CD8-positive, alpha-beta memory T cell (primary cell): ENCODE measurements at places on chromosomes 11 and 22. TPM values are rescaled to one million over a fixed set of nuclear protein-coding genes. Genes with fewer than 3 reads are reported as not detected.

DNA sequence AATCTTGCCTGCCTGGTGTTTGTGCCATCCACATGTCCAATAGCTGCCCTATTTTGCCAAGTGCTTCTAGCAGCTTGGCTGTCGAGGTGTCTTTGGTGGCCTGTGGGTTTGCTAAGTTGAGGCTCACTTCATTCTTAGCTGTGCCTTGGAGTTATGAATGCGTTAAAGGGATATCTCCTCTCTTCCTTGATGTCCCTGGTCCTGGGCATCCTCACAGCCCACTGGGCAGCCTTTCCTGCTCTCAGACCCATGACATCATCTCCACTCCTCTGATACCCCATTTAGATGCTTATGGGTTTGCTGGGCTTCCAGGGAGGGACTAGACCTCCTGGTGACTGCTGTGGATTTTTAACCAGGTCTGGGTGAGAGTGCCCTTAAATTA lies 1.3 kb downstream of the LDLRAD3 start:
- DNase-seq = no peak

DNA sequence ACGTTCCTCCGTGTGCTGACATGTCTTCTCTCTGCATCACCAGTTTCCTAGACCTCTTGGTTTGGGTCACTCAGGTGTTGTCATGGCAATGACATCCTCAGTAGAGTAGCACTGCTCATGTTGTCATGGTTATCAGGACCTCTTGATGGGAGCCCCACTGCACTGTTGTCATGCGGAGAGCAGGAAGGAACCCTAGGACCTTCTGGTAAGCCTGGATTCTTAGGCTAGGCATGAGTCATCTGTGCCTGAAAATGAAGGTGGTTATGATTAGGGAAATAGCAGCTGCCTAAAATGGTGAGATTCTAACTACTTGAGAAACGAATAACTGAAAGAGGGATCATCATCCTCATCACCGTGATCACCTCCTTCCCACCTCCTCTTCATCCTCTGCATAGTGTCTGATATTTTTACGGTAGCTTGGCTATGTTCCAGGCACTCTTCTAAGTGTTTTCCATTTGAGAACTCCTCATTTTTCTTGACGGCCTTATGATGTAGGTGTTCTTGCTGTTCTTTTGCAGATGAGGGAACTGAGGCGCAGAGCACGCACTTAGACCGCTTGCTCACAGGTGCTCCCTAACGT lies 858.4 kb downstream of the NTM start:
- no peak for DNase-seq

The IL18 gene
- not detected for total RNA-seq

DNA sequence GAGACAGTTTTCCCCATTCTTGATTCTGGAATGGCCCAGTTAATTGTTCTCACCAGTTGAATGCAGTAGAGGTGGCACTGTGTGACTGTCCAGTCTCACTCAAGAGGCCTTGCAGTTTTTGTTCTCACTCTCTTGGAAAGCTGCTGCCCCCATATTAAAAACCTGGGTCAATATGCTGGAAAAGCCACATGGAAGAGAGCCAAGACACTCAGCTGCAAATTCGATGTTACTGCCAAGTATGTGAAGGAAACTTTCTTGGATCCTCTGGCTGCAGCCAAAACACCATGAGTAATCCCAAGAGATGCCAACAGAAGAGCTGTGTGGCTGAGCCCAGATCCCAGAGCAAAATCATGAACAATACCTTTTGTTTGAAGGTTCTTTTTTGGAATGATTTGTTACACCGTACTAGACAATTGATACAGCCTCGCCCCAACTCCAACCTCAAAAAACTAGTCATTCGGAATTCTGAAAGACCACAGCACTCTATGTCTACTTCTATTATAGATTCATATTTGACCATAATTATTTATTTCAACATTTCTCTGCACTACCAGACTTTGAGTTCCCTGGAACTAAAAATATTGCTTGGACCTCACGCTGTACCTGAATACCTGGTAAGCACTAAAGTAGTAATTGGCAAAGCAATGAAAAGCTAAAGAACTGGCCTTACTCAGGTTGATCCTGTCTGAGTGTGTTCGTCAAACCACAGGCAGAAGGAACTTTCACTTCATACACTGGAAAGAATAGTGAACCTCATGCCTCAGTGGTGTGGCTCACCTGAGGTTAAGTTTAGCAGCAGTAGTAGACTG lies 378.8 kb downstream of the ETS1 start:
- DNase-seq = no peak

DNA sequence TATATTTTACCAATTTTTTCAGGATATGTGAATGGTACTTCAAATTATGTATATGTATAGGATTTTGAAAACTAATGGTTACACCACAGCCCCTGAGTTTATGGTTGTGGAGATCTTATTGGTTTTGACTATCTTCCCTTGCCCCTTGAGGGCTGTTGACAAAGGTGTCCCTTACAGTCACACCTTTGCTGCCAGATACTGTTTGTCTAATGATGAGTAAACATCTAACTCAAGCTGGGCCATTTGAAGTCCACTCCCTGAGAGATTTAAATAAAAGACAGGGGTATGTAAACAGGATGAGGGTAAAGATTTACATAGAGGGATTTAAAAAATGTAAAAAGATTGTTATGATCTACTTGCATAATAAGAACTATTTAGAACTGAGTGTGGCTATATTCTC lies 38.9 kb upstream of the LUZP2 start:
- no peak for DNase-seq

DNA sequence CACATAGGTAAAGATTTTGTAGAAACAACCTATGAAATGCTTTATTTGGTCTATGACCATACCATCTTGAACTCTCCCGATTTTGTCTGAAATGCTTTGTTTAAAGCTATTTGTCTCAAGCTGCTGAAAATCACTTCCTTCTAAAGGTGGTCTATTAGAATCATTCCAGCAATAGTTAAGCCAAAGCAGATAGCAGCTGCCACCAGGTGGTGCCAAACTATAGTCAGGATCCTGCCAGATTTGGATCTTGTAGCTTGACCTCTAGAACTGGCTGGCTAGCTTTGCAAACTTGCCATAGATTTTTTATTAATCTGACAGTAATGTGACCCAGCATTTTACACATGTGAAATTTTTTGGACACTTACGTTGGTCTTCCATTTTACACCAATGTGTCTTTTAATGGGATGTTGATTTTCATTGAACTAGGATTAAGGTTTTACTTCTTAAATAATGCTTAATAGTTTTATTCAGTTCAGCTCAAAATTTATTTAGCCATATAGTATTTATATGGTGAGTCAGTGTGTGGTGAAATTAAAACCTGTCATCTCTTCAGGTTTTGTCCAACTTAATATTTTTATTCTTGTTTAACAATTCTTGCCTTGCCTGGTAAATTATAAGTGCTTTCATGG lies 19.7 kb downstream of the CTR9 start:
- DNase-seq = no peak

DNA sequence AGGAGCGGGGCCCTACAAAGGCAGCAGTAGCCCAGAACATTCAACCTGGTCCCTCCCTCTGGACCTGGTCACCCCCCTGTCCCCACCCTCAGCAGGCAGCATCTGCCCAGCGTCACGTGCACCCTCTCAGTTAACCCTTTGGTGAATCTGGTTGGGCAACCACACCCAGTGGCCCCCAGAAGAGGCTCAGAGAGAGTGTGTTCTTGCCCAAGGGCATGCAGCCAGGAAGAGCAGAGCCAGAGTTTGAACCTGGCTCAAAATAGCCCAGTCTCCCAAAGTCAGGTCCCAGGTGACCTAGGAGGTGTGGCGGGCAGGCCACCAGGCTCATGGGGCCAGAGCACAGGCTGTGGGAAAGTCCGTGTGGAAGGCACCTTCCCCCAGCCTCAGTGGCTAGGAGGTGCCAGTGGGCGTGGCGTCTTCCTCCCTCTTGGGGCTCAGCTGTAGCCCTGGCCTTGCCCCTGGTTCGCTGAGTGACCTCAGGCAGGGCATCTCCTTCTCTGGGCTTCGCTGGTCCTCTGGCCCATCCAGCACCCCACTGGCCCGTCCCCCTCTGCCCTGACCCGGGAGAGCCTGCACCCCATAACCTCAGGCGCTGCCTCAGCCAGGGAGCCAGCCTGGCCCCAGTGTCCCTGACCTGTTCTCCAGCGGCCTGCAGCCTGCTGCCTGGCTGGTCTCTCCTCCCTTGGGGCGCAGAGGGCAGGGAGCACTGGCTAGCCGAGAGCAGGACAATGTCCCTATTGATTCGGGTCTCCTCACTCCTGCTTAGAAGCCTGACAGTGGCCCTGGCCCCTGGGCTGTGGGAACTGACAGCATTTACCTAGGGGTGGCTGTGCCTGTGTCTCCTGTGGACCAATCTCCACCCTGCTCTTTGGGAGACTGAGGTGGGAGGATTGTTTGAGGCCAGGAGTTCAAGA lies 7.0 kb downstream of the ALDH3B1 start:
- no peak for DNase-seq

DNA sequence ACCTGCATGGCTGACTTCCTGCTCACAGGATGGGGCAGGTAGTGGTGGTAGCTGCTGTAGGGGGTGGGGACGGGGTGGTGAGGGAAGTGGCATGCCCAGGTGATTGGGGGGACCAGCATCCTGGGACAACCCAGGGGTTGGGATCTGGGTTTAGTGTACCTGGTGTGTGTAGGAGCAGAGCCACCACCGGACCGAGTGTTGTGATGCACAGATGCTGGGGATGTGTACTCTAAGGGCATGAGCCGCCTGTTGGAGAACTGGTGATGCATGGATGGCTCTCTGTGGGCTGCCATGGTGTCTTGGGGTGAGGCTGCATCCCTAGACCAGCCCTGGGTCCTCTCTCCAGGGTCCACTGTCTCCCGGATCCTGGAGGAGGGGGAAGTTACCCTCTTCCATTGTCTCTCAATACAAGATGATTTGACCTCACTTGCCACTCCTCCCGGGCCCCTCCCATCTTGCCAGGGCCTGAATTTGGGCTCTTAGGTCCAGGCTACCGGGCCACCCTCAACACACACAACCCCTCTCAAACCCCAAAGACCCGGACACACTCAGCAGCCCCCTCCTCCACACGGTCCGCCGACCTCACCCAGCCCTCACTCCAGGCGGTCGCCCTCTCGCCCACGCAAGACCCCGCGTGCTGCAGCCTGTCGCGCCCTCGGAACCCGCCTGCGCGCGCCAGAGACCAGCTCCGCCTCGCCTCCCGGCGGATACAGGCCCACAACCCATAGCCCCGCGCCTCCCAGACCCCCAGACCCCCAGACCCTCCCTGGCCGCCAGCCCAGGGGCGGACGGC lies 619 bp downstream of the LRRC75B start:
- DNase-seq = no peak

The KRTAP5-4 gene
- total RNA-seq = not detected

- DNase-seq = no peak
These were observed 18.7 kb upstream of the ARHGAP32 start for GRCh38 chr11:129210831-129211181.

GRCh38 chr11:95302211-95302610 lies 71.2 kb upstream of the SESN3 start:
- DNase-seq = no peak

DNA sequence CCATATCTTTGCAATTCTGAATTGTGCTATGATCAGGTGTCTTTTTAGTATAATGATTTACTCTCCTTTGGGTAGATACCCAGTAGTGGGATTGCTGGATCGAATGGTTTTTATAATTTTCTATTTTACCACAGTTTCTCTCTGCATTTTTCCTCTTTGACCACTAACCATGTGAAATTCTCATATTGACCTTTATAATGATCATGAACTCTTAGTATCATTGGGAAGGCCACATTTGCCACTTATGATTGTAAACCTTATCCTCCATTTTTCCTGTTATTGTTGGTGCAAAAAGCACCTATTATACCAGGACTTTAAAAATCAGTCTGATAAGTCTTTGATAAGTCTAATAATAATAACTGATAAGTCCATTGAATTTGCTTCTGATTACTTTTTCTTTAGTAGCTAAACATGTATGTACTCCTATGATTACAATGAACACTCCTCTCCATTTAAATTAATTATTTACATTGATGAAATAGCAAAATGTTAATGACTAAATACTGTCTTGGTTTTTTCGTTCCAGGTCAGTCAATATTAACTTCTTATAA lies 9.6 kb downstream of the NEAT1 start:
- no peak for DNase-seq

- no peak for DNase-seq
These were observed 133.5 kb downstream of the MYO18B start for GRCh38 chr22:25875461-25875860.

DNA sequence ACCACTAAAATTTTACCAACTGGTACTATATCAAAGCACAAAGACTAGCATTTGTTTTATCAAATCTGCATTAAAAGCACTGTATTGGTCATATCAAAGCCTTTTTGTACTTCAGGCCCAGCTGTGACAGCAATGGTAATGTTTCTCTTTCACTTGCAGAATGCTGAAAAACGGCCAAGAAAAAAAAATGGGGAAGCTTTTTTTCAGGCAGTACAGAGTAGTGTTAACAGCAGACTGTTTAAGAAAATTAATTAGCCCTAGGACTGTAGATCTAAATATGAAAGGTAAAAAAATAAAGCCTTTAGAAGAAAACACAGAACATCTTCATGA lies 33.3 kb downstream of the DENND5A start:
- no peak for DNase-seq

- no peak for DNase-seq
These were observed 179.2 kb upstream of the MTMR2 start for GRCh38 chr11:96103102-96103501.

DNA sequence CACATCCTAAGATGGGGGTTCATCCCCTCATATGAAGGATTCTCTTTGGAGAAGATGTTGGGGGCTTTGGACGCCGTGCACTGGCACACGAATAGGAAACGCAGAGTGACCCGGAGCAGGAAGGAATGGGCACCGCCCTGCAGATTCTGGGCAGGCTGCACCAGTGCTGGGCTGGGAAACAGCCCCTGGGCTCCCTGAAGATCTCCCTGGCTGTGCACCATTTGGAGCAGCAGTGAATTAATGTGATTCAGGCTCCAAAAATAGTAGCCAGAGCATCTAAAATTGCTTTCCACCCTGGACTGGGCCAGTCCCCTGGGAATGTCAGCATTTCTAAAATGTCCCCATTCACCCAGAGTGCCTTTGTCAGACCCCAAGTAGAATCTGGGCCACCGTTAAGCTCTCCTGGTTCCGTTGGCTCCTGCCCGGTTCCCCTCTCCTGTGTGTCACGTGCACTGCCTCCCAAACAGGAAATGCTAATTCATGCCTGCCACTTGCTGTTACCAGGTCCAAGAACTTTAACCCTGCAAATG lies 18.6 kb downstream of the IRAG1 start:
- no peak for DNase-seq
